ENCODE measurements at places on chromosomes 7 and 10.

DNA sequence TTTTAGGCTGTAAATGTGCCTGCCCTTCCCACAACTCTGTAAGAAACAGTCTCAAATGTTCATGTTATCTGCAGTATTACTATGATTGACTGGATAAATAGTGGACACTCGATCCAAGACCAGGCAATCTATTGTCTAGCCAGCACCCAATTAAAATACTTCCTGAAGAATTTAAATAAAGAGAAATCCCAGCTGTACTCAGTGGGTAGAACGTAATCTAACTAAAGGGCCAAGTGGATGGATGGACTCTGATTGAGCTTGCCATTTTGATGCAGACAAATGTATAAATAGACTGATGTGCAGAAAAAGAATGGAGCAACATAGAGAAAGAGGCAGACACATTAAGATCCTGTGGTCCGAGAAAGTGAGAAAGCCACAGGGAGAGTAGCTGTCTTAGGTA, 158.0 kb downstream of the IPMK start:
- H3K4me1 ChIP-seq, result no peaks in the 10 kb centered on the region
- DNase-seq, result no peak
- H3K27ac ChIP-seq, result no peak overlapping the region
- no peak overlapping the region for H3K4me3 ChIP-seq
- H3K36me3 ChIP-seq, result no peaks in the 10 kb centered on the region

DNA sequence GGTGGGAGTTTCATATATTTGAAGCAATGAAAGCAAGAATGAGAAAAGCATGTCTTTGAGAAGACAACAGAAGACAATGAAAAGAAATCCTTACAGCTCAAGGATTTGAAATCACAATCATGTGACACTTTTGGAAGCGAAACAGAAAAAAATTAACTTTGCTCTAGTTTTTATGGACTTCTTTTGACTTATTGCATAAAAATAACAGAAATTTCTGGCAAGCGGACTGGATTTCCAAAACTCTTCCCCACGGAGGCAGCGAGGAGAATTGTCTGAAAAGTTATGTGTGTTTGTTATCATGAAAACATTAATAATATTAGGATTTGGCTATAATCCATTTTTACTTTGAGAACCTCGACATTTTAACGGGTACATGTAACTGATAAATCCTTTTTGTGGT, 223.3 kb downstream of the LRMDA start:
- no peak overlapping the region for H3K4me3 ChIP-seq
- no peak for DNase-seq
- peaks cover 2% of the 10 kb centered on the region for H3K27me3 ChIP-seq
- no peak overlapping the region for H3K27ac ChIP-seq

DNA sequence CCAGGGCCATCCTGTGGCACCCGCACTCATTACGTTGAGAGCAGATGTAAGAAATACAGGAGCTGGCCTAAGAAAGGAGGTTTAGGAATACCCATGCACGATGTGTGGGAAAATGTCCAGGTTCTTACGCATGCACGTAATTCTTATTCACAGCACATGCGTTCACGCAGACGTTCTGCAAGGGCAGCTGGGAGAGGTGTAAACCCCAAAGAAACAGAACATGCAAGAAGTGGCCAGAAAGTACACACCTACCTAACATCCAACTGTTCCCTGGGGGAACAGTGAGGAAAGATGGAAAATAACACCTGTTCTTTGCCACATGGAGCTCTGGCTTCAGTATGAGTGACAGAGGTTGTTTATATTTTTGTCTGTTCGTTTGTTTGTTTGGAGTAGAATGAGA, 285.6 kb downstream of the PRPF18 start:
- no peaks in the 10 kb centered on the region for H3K36me3 ChIP-seq
- H3K4me3 ChIP-seq, result no peak overlapping the region
- H3K27ac ChIP-seq, result no peak overlapping the region
- no peaks in the 10 kb centered on the region for H3K4me1 ChIP-seq
- DNase-seq, result no peak

DNA sequence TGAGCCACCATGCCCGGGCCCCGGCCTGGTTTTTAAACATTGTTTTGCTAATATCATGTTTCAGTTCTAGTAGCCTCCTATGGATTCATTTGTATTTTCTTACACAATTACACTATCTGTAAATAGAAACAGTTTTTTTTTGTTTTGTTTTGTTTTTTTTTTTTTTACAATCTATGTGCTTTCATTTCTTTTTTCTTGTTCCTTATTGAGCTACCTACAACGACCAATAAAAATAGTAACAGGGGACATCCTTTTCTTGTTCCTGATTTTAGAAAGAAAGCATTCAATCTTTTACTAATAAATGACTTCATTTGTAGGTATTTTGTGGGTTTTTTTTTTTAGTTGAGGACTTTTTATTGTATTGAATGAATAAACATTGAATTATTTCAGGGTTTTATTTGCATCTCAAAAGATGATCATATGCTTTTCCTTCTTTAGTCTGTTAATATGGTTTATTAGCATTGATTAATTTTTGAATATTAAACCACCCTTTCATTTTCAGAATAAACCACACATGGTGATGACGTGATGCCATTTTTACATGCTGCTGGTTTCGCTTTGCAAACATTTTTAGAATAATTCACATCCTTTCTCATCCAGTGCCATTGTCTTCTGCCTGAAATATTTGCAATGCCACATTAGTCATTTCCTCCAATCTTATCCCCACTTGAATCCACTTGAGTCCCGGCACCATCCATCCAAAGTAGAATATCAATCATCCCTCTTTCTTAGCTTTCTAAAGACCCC, 18.1 kb upstream of the AKR1E2 start:
- no peak overlapping the region for H3K4me3 ChIP-seq
- peak overlapping the region; percentile 2 for H3K27ac ChIP-seq
- no peak for DNase-seq
- H3K4me1 ChIP-seq, result no peaks in the 10 kb centered on the region
- H3K27me3 ChIP-seq, result peaks cover 17% of the 10 kb centered on the region

DNA sequence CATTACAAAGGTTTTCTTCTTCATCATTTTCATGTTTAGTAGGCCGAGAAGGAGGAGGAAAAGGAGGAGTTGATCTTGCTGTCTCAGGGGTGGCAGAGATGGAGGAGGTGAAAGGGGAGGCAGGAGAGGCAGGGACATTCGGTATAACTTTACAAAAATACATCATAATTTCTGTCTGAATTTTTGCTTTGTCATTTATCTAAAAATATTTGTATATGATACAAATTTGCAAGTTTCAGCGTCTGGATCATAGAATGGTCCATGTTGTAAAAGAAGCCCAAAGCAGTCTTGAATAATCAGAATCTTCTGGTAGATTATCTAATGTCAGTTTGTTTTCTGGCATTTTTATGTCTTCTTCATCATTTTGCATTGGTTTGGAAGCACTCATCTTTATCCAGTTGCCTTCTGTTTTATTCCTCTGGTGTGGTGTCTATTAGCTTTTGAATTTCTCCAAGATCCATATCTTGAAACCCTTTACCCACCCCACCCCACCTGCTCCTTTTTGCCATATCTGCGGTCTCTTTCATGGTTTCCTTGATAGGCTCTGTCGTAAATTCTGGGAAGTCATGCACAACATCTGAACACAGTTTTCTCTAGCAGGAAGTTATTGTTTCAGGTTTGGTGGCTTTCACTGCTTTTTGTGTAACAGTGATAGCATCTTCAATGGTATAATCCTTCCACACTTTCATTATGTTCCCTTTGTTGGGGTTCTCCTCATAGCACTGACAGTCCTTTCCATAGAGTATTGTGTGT, 95.0 kb downstream of the ST7 start:
- H3K4me1 ChIP-seq, result peaks cover 27% of the 10 kb centered on the region
- peak; percentile 25 for DNase-seq
- H3K36me3 ChIP-seq, result no peaks in the 10 kb centered on the region
- H3K27me3 ChIP-seq, result no peaks in the 10 kb centered on the region
- peak overlapping the region; percentile 82 for H3K27ac ChIP-seq

DNA sequence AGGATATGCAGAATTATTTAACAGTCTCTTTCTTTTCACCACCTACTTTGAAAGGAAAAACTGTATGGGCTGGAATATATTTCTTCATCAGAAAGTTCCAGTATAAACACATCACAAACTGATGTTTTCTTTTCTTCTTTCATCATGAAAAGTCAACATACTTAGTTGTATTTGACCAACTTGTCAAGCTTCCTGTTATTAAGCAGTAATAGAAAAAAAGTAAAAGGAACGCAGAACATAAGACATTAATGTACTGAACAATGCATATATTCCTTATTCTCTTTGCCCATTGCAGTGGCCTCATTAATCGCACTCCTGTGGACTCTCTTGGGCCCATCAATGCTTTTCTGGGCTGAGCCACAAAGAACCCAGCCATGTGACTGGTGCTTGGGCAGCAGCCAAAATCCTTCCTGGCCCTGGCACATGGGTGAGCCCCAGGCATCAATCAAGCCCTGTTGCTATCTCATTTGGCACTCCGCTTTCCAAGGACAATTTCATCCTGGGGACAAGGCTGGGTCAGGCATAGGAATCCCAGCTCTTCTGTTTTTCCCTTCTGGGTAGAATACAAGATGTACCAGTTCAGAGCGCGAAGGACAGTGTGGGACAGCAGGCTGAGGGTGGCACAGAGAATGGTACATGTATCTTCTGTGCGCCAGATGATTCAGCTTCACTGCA, 42.3 kb downstream of the RHOBTB1 start:
- H3K4me1 ChIP-seq, result no peaks in the 10 kb centered on the region
- no peak overlapping the region for H3K27ac ChIP-seq
- H3K4me3 ChIP-seq, result no peak overlapping the region
- DNase-seq, result no peak

GRCh38 chr7:71787513-71787912, 624.6 kb downstream of the CALN1 start:
- H3K27me3 ChIP-seq, result no peaks in the 10 kb centered on the region
- no peak for DNase-seq
- H3K4me3 ChIP-seq, result no peak overlapping the region
- H3K36me3 ChIP-seq, result peaks cover 2% of the 10 kb centered on the region
- H3K27ac ChIP-seq, result no peak overlapping the region

DNA sequence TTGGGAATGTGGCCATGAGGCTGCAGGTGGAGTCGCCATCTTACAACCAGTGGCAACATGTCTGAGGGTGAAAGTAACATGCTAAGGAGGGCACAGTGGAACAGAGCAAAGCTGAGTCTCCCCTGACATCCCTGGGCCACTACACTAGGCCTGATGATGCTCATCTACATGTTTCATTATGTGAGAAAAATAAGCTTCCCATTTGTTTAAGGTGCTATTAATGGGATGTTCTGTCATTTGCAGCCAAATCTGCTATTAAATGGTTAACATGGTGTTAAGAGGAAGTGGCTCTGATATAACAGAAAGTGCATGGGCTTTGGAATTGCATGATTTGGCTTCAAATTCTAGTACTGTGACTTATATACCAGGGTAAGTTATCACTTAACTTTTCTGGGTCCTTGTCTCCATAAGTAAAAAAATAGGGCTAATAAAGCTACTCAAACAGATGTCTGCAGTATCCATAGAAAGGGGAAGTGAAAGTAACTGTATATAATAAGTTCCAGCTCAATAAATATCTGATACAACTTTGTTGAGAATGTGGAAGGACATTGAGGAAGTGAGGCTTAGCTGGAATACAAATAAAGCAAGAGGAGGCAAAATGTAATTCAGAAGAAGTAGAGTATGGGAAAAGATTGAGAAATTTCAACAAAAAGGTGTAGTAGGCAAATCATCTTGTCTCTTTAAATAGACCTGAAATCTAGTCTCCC, 158.9 kb downstream of the RTKN2 start:
- peak overlapping the region; percentile 80 for H3K27ac ChIP-seq
- H3K4me1 ChIP-seq, result peaks cover 44% of the 10 kb centered on the region
- H3K27me3 ChIP-seq, result no peaks in the 10 kb centered on the region
- H3K36me3 ChIP-seq, result peaks cover 13% of the 10 kb centered on the region

DNA sequence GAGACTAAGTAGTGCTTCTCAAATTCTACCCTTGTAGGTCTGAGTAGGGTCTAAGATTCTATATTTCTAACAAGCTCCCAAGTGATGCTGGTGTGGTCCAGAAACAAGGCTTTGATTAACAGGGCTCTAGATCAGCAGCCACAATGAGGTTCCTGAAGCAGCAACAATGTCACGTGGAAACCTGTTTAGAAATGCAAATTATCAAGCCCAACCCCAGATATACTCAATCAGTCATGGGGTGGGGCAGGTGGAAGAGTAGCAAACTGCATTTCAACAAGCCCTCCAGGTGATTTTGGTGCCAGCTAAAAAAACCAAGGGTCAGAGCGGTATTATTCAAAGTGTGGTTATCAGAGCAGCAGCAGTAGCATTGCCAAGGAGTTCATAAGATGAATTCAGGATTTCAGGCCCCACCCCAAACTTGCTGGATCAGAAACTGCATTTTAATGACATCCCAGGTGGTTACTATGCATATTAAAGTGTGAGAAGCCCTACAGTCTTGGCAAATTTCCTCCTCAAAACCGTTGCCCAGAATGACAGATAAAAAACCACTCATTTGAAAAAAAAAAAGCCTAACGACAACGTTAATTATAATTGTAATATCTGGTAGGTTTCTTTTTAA, 199.2 kb downstream of the AHR start:
- no peak for DNase-seq
- no peak overlapping the region for H3K27ac ChIP-seq
- peaks cover 10% of the 10 kb centered on the region for H3K27me3 ChIP-seq
- H3K4me1 ChIP-seq, result no peaks in the 10 kb centered on the region
- no peaks in the 10 kb centered on the region for H3K36me3 ChIP-seq

GRCh38 chr7:132655131-132655727, 79.0 kb upstream of the PLXNA4 start:
- H3K4me3 ChIP-seq, result peak overlapping the region; percentile 74
- DNase-seq, result peak; percentile 82
- peaks cover 3% of the 10 kb centered on the region for H3K36me3 ChIP-seq

DNA sequence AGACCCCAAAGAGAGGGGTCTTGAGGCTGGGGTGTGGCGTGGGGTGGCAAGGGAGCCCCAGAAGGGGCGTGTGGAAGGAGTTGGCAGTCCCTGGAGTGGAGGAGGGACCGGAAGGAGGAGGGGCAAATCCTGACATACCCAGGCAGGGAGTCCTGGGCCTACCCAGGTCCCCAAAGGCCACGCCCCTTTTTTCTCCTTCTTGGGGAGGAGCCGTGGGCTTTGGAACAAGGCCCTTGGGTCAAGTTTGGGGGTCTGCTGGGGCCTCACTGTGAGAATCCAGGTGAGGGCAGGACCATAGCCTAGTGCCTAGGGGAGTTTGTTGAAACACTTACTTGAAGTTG, 1.2 kb upstream of the SMARCD3 start:
- no peak overlapping the region for H3K27ac ChIP-seq
- H3K4me1 ChIP-seq, result peaks cover 30% of the 10 kb centered on the region
- no peak overlapping the region for H3K4me3 ChIP-seq
- H3K36me3 ChIP-seq, result no peaks in the 10 kb centered on the region

DNA sequence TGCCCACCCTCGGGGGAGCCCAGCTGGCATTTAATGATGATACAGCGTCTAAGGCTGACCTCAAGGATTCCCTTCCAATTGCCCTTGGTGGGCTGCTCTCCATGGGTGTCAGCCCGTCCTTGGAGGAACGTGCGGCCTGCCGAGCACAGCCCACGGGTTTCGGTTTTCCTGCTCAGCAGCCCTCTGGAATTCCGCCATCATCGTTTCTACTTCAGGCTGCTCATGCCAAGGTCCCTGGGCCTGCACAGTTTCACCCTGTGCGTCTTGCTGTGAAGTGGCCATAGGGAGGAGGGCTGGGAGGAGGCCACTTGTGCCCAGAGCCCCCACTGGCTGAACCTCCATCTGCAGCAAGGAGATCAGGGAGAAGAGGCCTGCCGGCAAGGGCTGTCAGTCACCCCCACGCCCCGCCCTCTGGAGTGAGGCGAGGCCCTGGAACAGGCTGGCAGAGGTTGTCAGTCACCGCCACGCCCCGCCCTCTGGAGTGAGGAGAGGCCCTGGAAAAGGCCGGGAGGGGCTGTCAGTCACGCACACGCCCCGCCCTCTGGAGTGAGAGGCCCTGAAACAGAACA, 82.8 kb downstream of the CHST15 start:
- H3K27ac ChIP-seq, result no peak overlapping the region
- no peaks in the 10 kb centered on the region for H3K36me3 ChIP-seq
- H3K4me3 ChIP-seq, result no peak overlapping the region
- H3K4me1 ChIP-seq, result no peaks in the 10 kb centered on the region
- no peak for DNase-seq

All from activated CD8-positive, alpha-beta T cell treated with anti-CD3 and anti-CD28 coated beads, Interleukin-2, amount 10 ng/mL, durations not matched to agents 7 days and 5 days (primary cell).